ENCODE measurements at places on chromosomes 16 and 17.

DNA sequence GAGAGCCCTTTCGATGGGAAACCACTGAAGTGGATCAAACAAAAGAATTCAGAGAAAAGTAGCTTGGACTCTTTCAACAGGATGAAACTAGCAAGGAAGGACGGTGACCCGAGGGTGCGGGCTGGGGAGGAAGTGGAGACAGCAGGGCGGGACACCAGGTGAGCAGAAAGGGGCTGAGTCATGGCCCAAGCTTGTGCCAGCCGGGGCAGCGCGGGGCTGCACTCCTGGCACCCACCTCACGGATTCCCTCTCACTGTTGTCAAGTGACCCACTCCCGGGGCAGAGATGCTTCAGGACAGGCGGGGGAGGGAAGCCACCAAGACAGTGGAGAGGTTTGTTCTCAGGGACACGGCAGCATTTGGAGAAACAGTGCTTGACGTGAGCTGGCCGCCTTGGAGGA, 10.7 kb upstream of the RNF222 start:
- H3K27me3 ChIP-seq = peaks cover 3% of the 10 kb centered on the region
- H3K36me3 ChIP-seq = no peaks in the 10 kb centered on the region
- H3K4me1 ChIP-seq = peaks cover 12% of the 10 kb centered on the region
- H3K27ac ChIP-seq = no peak overlapping the region
- no peak for ATAC-seq

DNA sequence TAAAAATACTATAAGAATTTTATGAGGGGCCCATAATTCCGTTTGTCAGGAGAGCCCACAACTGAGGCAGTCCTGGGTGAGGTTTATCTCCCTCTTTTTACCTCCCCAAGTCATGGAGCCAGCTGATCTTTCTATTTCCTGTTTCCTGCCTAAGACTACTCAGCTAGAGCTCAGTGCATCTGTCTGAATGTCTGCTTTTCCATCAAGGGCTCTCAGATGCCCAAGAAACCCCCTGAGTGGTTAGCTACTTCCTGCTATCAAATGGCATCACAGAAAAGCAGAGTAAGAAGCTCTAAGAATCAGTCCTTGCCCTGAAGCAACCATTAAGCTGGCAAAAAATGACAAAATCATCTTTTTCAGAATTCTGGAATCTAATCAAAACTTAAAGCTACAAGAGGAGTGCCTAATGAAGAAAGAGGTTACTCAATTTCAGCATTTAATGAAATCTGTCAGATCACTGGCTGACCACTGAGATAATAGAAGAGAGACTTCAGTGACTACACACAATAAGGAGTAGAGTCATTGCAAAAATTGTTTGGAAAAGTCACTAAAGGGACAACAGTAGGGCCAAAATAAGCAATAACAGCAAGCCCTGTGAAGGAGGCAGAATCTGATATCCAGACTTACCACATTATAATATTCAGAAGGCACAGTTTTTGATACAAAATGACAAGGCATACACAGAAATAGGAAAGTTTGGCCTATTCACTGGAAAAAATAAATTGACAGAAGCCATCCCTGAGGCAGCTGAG, 150.1 kb downstream of the CYB561 start:
- no peak for ATAC-seq
- no peak overlapping the region for H3K4me3 ChIP-seq
- H3K36me3 ChIP-seq = peaks cover 26% of the 10 kb centered on the region
- H3K27ac ChIP-seq = no peak overlapping the region
- no peaks in the 10 kb centered on the region for H3K27me3 ChIP-seq

- H3K27me3 ChIP-seq = no peaks in the 10 kb centered on the region
- peak within 1 kb of the TSS; percentile 54 for H3K4me3 ChIP-seq
- no peaks in the 10 kb centered on the region for H3K4me1 ChIP-seq
- no peak within 1 kb of the TSS for H3K27ac ChIP-seq
These were observed at the start of gene ABR for GRCh38 chr17:1179818-1180742. Gene ABR (minus strand): TSS chr17:1179981. CDS start chr17:1179727, 254 bp downstream.

- no peaks in the 10 kb centered on the region for H3K4me1 ChIP-seq
- no peak overlapping the region for H3K27ac ChIP-seq
- H3K4me3 ChIP-seq = no peak overlapping the region
- H3K27me3 ChIP-seq = no peaks in the 10 kb centered on the region
- H3K36me3 ChIP-seq = no peaks in the 10 kb centered on the region
- no peak for ATAC-seq
These were observed 49.9 kb downstream of the FBXL20 start for GRCh38 chr17:39351508-39351907.

- H3K27ac ChIP-seq = peak overlapping the region; percentile 9
- no peak overlapping the region for H3K4me3 ChIP-seq
- no peak for ATAC-seq
- H3K27me3 ChIP-seq = no peaks in the 10 kb centered on the region
- H3K36me3 ChIP-seq = peaks cover 100% of the 10 kb centered on the region
These were observed 98.9 kb downstream of the ABCC6 start for GRCh38 chr16:16124438-16124837.

DNA sequence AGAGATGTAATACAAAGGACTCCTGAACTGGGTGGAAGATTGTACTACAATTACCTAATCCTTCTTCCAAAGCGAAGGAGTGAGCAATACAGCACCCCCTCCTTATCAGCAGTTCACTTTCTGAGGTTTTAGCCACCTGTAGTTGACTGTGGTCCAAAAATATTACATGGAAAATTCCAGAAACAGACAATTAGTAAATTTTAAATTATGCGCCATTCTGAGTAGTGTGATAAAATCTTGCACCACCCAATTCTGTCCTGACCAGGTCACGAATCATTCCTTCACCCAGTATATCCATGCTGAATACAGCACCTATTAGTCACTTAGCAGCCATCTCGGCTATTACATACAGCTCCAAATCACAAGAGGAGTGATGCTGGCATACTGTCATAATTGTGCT, 23.2 kb downstream of the VPS53 start:
- peaks cover 96% of the 10 kb centered on the region for H3K36me3 ChIP-seq
- ATAC-seq = no peak
- H3K4me3 ChIP-seq = no peak overlapping the region
- no peaks in the 10 kb centered on the region for H3K4me1 ChIP-seq

DNA sequence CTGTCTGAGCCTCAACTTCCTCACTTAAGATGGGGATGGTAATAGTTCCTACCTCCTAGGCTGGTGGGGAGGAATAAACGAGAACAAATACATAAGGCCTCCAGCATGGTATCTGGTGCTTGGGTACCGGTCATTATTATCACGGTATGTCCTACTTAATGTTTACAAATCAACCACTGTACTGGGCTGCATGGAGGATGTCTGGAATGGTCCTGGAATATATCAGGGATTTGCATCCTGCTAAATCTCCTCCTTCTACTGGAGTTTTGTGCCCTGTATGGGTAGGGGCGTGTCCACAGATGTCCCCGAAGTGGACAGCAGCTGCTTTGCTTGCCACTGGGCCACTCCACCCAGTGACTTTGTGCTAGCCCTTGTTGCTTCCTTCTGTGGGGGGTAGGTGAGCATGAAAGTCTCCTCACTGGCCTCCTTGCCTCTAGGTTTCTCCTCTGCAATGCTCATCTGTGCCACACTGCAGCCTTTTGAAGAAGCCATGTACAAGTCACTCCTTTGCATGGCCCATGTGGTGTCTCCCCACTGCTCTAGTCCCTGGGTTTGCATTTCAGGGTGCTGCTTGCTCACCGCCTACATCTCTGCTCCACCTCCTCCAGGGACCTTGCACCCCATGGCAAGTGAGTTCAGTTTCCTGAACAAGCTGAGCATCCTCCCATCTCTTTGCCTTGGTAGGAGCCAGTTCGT, 2.2 kb upstream of the CMIP start:
- peaks cover 16% of the 10 kb centered on the region for H3K36me3 ChIP-seq
- ATAC-seq = no peak
- H3K4me1 ChIP-seq = peaks cover 11% of the 10 kb centered on the region
- no peak overlapping the region for H3K27ac ChIP-seq
- H3K27me3 ChIP-seq = peaks cover 4% of the 10 kb centered on the region
- H3K4me3 ChIP-seq = no peak overlapping the region

DNA sequence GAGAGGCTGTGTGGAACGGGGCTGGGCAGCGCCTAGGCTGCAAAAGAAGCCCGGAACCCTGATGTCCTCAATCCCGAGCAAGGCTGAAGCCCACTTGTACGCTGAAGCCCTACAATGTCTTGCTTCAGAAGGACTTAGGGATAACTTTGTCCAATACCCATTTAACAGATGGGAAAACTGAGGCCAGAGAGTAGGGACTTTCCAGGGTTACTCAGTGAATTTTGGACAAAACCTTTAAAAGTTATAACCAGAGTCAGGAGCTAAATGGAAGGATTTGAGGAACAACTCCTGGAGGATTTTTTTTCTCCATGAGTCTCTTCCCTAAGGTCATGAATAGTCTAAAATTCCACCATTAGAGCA, 161.2 kb downstream of the IRX5 start:
- ATAC-seq = no peak
- no peaks in the 10 kb centered on the region for H3K36me3 ChIP-seq
- no peak overlapping the region for H3K27ac ChIP-seq
- no peak overlapping the region for H3K4me3 ChIP-seq
- no peaks in the 10 kb centered on the region for H3K27me3 ChIP-seq

DNA sequence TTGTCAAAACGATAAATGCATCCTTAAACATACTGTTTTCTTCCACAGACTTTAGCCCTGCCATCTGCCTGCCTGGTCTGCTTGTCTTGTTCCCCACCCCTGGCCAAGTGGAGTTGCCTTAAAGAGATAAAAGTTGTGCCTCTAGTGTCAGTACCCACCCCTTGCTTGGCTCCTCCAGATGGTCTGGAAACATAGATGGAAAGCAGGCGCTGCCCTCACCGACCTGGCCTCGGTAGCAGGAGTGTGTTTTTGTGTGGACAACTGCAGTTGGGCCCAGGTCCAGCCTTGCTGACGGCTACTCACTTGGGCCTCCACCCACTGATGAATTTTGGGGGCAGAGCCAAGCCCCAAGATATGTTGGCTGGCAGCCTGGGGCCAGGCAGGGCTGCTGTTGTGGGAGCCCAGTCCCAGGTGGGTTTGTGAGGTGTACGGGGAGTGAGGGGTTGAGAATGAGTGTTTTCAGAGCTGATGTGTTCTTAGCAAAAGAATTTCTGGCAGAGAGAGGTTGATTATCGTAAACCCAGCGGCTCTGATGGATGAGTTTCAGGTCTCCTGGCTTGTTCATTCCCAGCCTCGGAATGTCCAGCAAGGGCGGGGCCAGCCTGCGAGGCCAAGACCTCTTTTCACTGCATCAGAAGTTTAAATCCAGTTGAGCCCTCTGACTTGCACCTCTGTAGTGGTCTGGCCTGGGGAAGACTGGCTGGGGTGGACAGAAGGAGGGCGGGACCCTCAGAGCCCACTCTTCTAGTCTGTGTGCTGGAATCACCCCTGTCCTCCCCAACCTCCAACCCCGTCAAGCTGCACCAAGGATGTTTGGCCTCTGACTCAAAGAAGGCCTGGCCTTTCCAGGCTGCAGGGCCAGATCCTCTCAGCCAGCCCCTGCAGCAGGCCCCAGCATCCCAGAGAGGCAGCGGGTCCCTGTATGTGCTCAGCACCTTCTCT, 179.7 kb downstream of the RAB11FIP4 start:
- no peak overlapping the region for H3K4me3 ChIP-seq
- no peak for ATAC-seq
- H3K27me3 ChIP-seq = no peaks in the 10 kb centered on the region
- no peaks in the 10 kb centered on the region for H3K4me1 ChIP-seq

GRCh38 chr17:10751563-10751962, 21.7 kb upstream of the TMEM220 start:
- H3K27me3 ChIP-seq = no peaks in the 10 kb centered on the region
- H3K27ac ChIP-seq = no peak overlapping the region
- H3K36me3 ChIP-seq = no peaks in the 10 kb centered on the region

- ATAC-seq = no peak
- H3K4me3 ChIP-seq = no peak overlapping the region
- peaks cover 85% of the 10 kb centered on the region for H3K36me3 ChIP-seq
These were observed 92.1 kb downstream of the CACNG1 start for GRCh38 chr17:67136191-67137025.

DNA sequence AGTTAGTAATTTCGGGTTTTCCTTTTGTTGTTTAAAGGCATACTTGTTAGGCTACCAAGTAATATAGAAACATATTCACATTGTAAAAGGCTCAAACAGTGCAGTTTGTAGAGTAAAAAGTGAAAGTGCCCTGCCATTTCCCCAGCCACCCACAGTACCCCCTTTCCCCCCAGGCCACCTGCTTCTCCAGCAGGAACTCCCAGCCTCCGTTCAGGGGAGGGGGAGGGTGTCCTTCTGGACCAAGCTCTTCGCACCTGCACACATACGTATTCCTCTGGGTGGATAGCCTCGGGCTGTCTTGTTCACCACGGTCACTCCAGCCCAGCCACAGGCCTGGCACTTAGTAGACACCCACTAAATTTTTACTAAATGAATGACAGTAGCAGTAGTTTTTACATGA, 144.5 kb downstream of the CLEC16A start:
- H3K36me3 ChIP-seq = no peaks in the 10 kb centered on the region
- peak overlapping the region; percentile 27 for H3K4me3 ChIP-seq
- H3K27ac ChIP-seq = no peak overlapping the region
- peaks cover 14% of the 10 kb centered on the region for H3K4me1 ChIP-seq

GRCh38 chr17:61496174-61496956, 44.1 kb downstream of the TBX4 start:
- H3K4me1 ChIP-seq = peaks cover 8% of the 10 kb centered on the region
- H3K27me3 ChIP-seq = peaks cover 16% of the 10 kb centered on the region
- no peaks in the 10 kb centered on the region for H3K36me3 ChIP-seq
- ATAC-seq = no peak

GRCh38 chr16:24538756-24539294, 541 bp upstream of the RBBP6 start:
- peak overlapping the region; percentile 98 for H3K4me3 ChIP-seq
- H3K4me1 ChIP-seq = peaks cover 5% of the 10 kb centered on the region
- H3K36me3 ChIP-seq = peaks cover 43% of the 10 kb centered on the region
- peak; percentile 44 for ATAC-seq
- H3K27me3 ChIP-seq = no peaks in the 10 kb centered on the region

- no peak overlapping the region for H3K4me3 ChIP-seq
- ATAC-seq = no peak
- peak overlapping the region; percentile 47 for H3K27ac ChIP-seq
- peaks cover 54% of the 10 kb centered on the region for H3K4me1 ChIP-seq
These were observed 226.3 kb downstream of the MSI2 start for GRCh38 chr17:57482657-57483056.

DNA sequence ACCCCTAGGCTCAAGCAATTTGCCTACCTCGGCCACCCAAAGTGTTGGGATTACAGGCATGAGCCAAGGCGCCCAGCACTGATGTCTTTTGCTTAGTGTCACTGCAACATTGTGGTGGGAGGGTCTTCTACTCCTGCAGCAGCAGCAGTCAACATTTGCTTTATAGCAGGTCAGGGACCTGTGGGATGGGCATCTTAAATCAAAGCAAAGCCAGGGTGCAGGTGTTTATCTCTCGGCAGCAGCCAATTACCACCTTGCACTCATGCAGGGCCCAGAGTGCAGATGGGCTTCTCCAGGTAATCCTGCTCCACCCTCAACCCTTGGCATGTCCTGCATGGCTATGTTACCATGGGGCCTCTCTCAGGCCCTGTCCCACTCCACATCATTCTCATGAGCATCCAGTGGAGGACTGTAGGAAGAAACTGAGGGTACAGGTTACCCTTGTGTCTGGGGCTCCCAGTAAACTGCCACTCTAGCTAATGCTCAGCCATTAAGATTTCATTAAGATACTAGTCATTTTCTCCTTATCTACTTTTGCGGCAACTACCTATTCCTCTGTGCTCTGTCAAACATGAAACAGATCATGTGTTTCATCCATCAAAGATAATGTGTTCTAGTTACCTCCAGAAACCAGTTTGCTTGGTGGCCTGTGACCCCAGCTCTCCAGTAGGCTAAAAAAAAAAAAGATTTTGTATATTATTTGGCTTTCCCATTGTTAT, 16.8 kb downstream of the ADGRG5 start:
- H3K36me3 ChIP-seq = peaks cover 74% of the 10 kb centered on the region
- no peaks in the 10 kb centered on the region for H3K27me3 ChIP-seq
- H3K4me1 ChIP-seq = peaks cover 5% of the 10 kb centered on the region
- ATAC-seq = no peak
- H3K4me3 ChIP-seq = no peak overlapping the region

- no peak for ATAC-seq
- no peak overlapping the region for H3K4me3 ChIP-seq
- no peak overlapping the region for H3K27ac ChIP-seq
- H3K36me3 ChIP-seq = peaks cover 39% of the 10 kb centered on the region
- peaks cover 19% of the 10 kb centered on the region for H3K4me1 ChIP-seq
These were observed 14.7 kb downstream of the OSBPL7 start for GRCh38 chr17:47806913-47807255.

All from activated T-helper 17 cell treated with anti-CD3 and anti-CD28 coated beads, Interleukin-2, amount 50 U/mL, for 72 hours (primary cell).